Upper lobe of left lung (tissue), 6 donors: ENCODE measurements at places on chromosomes 3 and 15.
A peak's percentile ranks its signal among the peaks of the same experiment; 100 is the strongest.

DNA sequence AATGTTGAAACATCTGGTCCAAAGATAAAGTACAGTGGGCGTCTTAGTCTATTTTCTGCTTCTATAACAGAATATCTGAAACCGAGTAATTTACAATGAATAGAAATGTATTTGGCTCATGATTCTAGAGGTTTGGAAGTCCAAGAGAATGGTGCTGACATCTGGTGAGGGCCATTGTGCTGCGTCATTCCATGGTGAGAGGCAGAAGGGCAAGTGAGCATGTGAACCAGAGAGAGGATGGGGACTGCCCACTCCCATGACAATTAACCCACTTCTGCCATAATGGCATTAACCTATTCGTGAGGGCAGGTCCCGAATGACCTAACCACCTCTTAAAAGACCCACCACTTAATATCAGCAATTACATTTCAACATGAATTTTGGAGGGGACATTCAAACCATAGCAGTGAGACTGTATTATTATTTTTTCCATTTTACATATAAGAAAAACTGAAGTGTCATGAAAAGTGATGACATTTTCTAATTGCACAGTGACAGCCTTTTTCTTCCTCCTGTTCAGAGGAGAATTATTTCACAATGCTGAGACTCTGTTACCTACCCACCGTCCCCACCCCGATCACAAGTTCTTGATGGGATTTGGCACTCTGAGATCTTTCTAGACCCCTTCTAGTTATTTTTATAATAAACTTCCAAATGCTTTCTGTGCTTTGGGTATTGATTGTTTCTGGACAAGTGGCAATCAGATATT is 238.8 kb downstream of the RPLP1 start:
- no peaks in the 10 kb centered on the region for H3K36me3 ChIP-seq
- H3K27me3 ChIP-seq = no peaks in the 10 kb centered on the region
- peaks cover 3% of the 10 kb centered on the region for H3K4me1 ChIP-seq
- no peak overlapping the region for H3K27ac ChIP-seq

DNA sequence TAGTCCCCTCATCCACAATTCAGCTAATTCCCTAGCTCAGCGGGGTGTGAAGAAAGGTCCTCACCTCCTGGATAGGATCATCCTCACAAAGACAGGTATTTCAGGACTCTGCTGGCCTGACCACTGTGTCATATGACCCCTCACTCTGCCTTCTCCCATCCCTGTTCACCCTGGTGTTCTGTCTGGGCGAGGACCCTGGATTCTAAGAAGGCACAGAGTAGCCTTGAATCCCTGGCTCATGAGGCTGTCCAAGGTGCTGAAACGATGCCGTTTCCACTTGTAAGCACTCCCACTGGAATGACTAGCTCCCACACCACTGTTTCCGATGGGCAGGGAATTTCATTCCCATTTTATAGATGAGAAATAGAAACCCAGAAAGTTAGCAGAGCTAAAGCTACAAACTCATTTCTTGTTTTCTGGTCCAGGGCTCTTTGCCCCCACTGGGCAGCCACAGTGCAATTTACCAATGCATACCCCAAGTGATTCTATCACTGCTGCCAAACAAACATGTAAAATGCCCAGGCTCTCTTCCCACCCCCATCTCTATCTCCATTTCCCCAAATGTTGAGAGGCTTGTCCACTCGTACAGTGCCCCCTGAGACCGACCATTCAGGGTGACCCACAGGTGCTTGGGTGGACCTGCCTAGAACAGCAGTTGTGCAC is 83.2 kb downstream of the RAB11A start:
- H3K4me1 ChIP-seq = no peaks in the 10 kb centered on the region
- H3K36me3 ChIP-seq = no peaks in the 10 kb centered on the region
- no peak overlapping the region for H3K4me3 ChIP-seq
- H3K27me3 ChIP-seq = no peaks in the 10 kb centered on the region
- DNase-seq = no peak

- no peaks in the 10 kb centered on the region for H3K36me3 ChIP-seq
- DNase-seq = no peak
These were observed 51.1 kb downstream of the CHST2 start for GRCh38 chr3:143170676-143171075.

- H3K36me3 ChIP-seq = no peaks in the 10 kb centered on the region
- no peak overlapping the region for H3K4me3 ChIP-seq
- H3K27ac ChIP-seq = no peak overlapping the region
- H3K27me3 ChIP-seq = no peaks in the 10 kb centered on the region
These were observed 76.0 kb upstream of the SNRK start for GRCh38 chr3:43210049-43211027.

DNA sequence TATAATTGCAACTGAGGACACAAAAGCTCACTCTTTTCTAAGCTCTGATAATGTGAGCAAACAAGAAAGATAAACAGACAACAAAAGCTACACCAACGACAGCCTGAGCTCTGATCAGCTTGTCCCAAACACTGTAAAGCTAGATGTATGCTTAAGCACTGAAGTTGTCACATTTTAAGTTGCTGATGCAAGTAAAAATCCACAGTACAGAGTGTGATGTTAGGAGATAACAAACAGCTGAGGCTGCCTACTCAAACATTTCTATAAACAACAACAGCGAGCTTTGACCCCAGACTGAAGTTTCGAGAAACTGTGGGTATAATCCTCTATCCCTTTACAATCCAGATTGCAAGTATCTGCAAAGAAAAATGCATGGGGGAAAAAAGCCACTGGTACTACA is 10.7 kb downstream of the MTHFS start:
- no peak overlapping the region for H3K4me3 ChIP-seq
- H3K27ac ChIP-seq = no peak overlapping the region
- no peak for DNase-seq
- no peaks in the 10 kb centered on the region for H3K36me3 ChIP-seq
- H3K4me1 ChIP-seq = peaks cover 6% of the 10 kb centered on the region

DNA sequence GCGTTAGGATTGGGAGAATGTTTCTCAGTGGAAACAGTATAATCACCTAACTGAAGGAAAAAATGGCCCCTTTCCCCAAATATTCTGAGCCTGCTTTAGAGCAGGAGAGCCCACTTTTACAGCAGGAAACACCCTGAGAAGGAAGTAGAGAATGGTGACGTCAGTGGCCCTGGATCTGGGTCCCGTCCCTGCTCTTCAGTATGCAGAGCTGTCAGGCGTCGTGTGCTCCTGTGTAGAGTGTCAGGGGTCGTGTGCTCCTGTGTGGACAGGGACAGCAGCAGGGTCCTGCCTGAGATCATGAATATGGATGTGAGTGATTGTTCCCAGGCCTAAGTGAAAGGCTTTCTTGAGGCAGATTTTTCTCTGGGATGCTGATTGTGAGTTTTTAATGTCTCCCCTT is 45.2 kb downstream of the CGNL1 start:
- no peak overlapping the region for H3K4me3 ChIP-seq
- H3K27me3 ChIP-seq = no peaks in the 10 kb centered on the region
- H3K36me3 ChIP-seq = no peaks in the 10 kb centered on the region
- H3K27ac ChIP-seq = peak overlapping the region; percentile 47
- peak; percentile 51 for DNase-seq
- H3K4me1 ChIP-seq = peaks cover 14% of the 10 kb centered on the region

GRCh38 chr3:188067932-188068331 is 86.0 kb upstream of the LPP start:
- no peaks in the 10 kb centered on the region for H3K36me3 ChIP-seq
- H3K27me3 ChIP-seq = no peaks in the 10 kb centered on the region
- H3K27ac ChIP-seq = no peak overlapping the region
- DNase-seq = no peak

DNA sequence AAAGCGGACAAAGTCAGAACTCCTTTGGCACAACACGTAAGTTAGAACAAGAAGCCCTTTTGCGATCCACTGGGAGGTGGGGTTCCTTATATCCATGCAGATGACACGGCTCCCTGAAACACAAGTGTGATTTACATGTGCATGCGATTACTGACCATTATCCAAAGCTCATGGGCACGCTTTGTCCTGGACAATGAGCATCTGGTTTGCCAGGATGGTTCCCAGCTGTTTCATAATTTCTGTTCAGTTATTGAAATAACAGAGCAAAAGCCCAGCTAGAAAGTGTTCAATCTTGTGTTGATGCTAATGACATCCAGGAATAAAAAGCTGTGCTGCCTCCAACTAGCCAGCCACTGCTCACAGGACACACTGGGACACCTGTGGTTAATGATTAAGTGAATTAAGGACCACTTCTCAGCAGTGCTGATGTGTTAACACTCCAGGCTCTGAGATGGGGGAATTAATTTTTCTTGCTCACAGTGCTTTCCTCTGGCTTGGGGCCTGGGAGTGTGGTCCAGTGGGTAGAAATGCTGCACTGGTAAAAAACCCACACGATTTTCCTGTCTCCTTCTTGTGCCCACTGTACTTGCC is 123.1 kb upstream of the SLC2A2 start:
- H3K4me1 ChIP-seq = no peaks in the 10 kb centered on the region
- no peak overlapping the region for H3K4me3 ChIP-seq
- no peak overlapping the region for H3K27ac ChIP-seq
- H3K36me3 ChIP-seq = no peaks in the 10 kb centered on the region
- DNase-seq = no peak
- no peaks in the 10 kb centered on the region for H3K27me3 ChIP-seq

- no peaks in the 10 kb centered on the region for H3K27me3 ChIP-seq
- no peak for DNase-seq
- H3K27ac ChIP-seq = peak overlapping the region; percentile 45
- H3K4me1 ChIP-seq = peaks cover 17% of the 10 kb centered on the region
- no peak overlapping the region for H3K4me3 ChIP-seq
These were observed 84.9 kb downstream of the ARNT2 start for GRCh38 chr15:80489030-80489594.

DNA sequence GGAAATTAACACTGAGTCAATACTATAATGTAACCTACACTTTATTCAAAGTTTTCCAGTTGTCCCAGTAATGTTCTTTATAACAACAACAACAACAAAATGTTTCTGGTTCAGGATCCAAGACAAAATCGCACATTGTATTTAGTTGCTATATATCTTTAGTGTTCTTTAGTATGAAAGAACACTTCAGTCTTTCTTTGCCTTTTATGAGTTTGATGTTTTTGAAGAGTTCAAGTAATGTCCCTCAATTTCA is 7.6 kb upstream of the GRAMD1C start:
- H3K36me3 ChIP-seq = no peaks in the 10 kb centered on the region
- no peak for DNase-seq
- peak overlapping the region; percentile 16 for H3K27ac ChIP-seq

DNA sequence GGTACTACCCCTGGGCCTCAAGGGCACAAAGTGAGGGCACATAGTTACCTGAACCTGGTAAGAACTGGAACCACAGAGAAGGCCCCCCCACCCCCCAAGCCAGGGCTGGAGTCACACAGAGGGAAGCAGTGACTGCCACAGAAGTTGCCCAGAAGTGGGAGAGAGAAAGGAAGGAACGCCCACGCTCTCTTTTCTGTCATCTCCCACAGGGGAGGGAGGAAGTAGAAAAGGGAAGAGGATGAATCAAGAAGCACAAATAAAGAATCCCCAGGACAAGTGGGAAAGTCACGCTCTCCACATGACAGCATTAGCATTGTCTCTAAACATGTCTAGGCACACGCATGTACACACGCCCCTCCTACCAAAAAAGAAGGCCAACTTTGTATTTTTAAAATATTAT is 114.7 kb upstream of the FRMD4B start:
- H3K4me3 ChIP-seq = no peak overlapping the region
- peak overlapping the region; percentile 52 for H3K27ac ChIP-seq
- H3K27me3 ChIP-seq = no peaks in the 10 kb centered on the region
- H3K36me3 ChIP-seq = no peaks in the 10 kb centered on the region
- H3K4me1 ChIP-seq = peaks cover 3% of the 10 kb centered on the region

DNA sequence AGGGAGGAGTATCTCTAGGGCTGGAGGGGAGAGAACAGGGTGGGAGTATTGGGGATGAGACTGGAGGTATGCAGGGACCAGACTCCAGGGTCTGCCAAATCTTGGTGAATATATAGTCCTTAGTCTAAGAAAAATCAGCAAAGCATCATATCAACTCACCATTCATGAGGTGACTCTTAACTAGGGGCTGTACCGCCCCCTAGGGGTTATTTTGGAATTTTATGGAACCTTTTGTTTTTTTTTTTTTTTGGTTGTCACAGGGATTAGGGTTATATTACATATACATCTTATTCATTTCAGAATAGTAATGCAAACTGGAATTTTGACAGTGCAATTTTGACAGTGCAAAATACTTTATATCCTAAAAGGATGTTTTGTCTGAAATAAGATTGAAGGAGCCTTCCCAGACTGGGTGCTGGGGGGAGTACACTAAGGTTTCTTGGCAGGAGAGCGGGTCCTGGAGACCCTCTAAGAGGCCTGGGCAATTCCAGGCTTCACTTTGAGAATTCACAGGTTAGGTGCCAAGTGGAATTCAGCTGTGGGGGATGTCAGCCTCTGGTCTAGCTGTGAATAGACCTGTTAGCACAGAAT is 7.5 kb downstream of the CMTM7 start:
- H3K4me3 ChIP-seq = no peak overlapping the region
- DNase-seq = no peak
- H3K27ac ChIP-seq = peak overlapping the region; percentile 36
- peaks cover 61% of the 10 kb centered on the region for H3K4me1 ChIP-seq
- H3K36me3 ChIP-seq = no peaks in the 10 kb centered on the region

DNA sequence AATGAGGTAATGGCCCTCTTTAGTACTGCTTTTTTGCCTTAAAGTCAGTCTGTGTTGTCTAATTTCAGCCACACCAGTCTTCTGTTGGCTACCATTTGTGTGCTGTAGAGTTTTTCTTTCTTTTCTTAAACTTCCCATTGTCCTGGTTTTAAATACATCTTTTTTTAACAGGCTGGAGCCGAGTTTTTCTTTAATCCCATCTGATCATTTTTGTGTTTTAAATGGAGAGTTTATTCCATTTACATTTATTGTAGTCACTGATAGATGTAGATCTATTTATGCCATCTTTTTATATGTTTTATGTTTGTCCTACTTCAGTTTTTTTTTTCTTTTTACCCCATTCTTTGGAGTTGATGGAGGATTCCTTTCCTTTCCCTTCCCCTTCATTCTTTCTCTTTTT is 49.5 kb downstream of the SNRK start:
- H3K4me3 ChIP-seq = no peak overlapping the region
- peaks cover 36% of the 10 kb centered on the region for H3K36me3 ChIP-seq
- H3K27ac ChIP-seq = no peak overlapping the region

GRCh38 chr15:41915255-41915994 is 21.6 kb upstream of the SPTBN5 start:
- no peaks in the 10 kb centered on the region for H3K27me3 ChIP-seq
- peaks cover 19% of the 10 kb centered on the region for H3K4me1 ChIP-seq
- H3K27ac ChIP-seq = no peak overlapping the region
- no peak overlapping the region for H3K4me3 ChIP-seq
- no peak for DNase-seq

- H3K27me3 ChIP-seq = no peaks in the 10 kb centered on the region
- no peak for DNase-seq
- peaks cover 20% of the 10 kb centered on the region for H3K36me3 ChIP-seq
- H3K4me3 ChIP-seq = no peak overlapping the region
These were observed 10.6 kb downstream of the PARP14 start for GRCh38 chr3:122691195-122691594.
